ENCODE measurements at places on chromosomes 1 and 21. TPM values are rescaled to one million over a fixed set of nuclear protein-coding genes. Genes with fewer than 3 reads are reported as not detected.

DNA sequence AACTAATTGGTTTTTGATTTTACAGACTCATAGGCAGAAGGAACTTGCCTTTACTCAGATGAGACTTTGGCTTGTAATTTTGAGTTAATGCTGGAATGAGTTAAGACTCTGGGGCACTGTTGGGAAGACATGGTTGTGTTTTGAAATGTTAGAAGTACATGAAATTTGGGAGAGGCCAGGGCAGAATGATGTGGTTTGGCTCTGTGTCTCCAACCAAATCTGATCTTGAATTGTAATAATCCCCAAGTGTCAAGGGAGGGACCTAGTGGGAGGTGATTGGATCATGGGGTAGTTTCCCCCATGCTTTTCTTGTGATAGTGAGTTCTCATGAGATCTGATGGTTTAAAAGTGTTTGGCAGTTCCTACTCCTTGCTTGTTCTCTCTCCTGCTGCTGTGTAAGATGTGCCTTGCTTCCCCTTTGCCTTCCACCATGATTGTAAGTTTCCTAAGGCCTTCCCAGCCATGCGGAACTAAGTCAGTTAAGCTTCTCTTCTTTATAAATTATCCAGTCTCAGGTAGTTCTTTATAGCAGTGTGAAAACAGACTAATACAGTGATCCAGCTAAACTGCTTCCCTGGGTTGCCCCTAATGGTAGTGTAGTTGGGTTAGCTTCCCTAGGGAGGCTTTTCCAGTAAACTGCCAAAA is 10.2 kb downstream of the CPT2 start:
- no peak for DNase-seq

DNA sequence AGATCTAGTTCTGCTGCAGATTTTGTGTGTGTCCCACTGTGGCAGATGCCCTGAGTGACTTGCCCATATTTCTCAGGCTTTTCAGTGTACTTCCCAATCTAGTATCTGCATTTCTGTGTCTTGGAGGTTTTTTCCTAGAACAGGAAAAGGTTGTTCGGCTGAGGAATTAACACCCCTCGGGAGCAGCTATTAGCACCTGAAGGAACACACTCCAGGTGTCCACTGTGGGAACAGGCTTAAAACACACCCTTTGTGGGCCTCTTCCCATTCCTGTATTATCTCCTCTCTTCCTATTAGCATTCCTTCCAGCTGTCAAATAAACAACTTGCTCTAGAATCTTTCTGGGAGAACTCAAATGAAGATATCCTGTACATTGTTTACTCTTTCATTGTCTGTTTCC is 178.3 kb downstream of the HMCN1 start:
- DNase-seq: no peak

GRCh38 chr1:218303176-218303879 is 18.2 kb downstream of the RRP15 start:
- no peak for DNase-seq

DNA sequence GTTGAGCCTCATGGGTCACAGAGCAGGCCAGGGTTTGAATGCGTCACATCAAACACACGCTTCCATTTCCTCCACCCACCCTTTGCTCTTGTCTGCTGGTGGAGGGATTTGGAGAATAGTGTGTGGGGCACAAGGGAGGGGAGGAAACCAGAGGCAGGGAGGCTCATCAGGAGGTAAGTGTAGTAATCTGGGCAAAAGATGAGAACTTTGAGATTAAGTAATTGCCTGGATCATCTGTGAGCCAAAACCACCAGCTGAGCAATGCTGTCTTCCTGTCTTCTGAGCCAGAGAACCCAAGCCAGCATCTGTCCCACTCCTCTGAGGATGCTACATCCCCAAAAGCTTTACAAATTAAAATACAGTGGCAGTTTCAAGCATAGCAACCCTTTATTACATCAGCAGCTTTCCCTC is 45.2 kb downstream of the C8B start:
- no peak for DNase-seq

DNA sequence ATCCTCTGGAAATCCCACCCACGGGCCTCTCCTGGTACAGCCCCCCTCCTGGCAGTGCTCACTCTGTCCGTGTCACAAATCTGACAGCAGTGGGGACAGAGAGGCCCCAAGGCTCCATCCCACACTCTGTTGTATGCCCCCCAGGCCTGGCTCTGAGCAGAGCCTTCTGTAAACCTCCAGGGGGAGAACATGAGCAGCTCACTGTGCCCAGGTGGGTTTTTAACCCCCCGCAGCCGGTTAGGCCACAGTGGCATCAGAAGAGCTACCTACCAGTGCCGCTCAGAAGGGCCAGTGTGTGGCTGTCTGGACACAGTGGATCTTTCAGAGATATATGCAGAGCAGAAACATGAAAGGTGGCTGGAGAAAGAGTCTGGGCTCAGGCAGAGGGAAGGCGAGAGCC is 12.0 kb upstream of the GPR153 start:
- DNase-seq: no peak

GRCh38 chr21:45451771-45452182 is 46.8 kb downstream of the COL18A1 start:
- DNase-seq: no peak

PM20D1 gene
- 1.6 TPM for polyA plus RNA-seq
